ENCODE measurements at places on chromosomes 2 and 18. TPM values are rescaled to one million over a fixed set of nuclear protein-coding genes. Genes with fewer than 3 reads are reported as not detected.

The NOL4 gene
- not detected for polyA plus RNA-seq

The RIT2 gene
- not detected for polyA plus RNA-seq

The HOXD13 gene
- not detected for polyA plus RNA-seq

The ZNF396 gene
- 0.47 TPM for polyA plus RNA-seq

The CNDP1 gene
- 0.01 TPM for polyA plus RNA-seq

The SERPINB8 gene
- polyA plus RNA-seq: 0.84 TPM

The CCDC178 gene
- polyA plus RNA-seq: not detected

The SULT1C4 gene
- polyA plus RNA-seq: 8.6 TPM

- DNase-seq: peak; percentile 21
Measured at GRCh38 chr2:6773007-6773693, 92.6 kb downstream of the CMPK2 start.

The APCDD1 gene
- polyA plus RNA-seq: 6.0 TPM

DNA sequence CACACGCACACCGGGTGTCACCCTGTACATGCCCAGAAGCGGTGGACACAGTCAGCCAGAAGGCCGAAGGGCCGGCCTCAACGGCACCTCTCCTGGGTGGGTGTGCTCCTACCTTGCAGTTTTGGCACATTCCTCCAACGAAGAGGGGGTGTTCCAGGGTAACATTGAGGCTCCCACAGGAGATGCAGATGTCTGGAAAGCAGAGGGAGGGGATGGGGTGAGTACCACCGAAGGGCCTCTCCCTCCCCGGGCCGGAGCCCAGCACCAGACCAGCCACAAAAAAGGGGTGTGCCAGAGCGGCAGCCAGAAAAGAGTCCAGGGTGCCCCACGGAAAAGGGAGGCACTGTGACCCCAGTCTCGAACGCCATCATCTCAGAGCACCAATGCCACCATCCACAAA lies 76.8 kb upstream of the POMC start:
- DNase-seq: no peak

DNA sequence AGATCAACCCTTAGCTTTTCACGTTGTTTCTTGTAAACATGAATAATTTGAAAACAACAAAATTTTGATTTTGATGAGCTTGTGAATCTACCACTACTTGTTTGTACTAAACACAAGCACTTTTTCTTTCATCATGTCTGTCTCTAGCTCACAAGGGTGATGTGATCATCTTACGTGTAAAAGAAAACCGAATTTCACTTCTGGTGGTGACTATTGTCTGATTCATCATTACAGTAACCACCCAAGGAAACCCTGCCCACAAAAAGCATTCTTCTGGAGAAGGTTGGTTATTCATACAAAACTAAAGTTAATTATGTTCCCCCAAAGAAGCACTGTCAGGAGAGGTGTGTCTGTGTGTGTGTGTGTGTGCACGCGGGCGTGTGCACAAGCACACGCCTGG lies 285.4 kb downstream of the ZNF516 start:
- no peak for DNase-seq

DNA sequence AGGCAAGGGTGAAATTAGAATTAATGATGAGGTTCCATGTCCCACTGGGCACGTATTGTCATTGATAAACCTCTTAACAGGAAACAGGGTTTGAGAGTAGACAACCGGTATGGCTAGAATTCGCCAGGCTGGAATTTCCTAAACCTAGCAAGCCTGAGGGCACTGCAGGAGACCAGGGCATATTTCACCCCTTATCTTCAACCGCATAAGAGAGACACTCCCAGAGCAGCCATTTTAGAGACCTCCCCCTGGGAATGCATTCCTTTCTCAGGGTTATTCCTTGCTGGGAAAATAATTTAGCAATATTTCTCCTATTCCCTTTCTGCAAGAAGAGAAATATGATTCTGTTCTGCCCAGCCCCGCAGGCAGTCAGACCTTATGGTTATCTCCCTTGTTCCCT lies 334.6 kb upstream of the LYPD1 start:
- no peak for DNase-seq

GRCh38 chr18:40096675-40097074 lies 1858.4 kb upstream of the PIK3C3 start:
- DNase-seq: no peak

DNA sequence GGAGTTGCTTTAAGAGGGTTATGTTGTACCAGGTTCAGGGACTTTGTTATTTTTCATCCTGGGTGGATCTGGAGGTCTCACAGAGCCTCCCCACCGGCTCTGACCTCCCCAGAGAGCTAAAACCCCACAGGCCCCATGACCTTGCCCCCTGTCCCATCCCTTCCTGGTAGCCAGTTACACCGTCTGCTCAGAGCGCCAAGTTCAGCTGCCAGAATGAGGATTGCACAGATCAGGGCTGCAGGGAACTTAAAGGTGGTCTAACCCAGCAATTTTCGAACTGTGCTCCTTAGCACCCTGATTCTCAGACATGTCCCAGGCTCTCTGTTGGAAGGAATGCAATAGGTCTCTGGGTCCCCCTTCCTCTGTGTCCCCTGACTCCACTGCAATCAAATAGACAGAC lies 32.1 kb downstream of the ATOH8 start:
- no peak for DNase-seq

- DNase-seq: peak; percentile 25
Measured at GRCh38 chr2:174510583-174511189, 23.9 kb upstream of the GPR155 start.

The C2orf81 gene
- 0.17 TPM for polyA plus RNA-seq

DNA sequence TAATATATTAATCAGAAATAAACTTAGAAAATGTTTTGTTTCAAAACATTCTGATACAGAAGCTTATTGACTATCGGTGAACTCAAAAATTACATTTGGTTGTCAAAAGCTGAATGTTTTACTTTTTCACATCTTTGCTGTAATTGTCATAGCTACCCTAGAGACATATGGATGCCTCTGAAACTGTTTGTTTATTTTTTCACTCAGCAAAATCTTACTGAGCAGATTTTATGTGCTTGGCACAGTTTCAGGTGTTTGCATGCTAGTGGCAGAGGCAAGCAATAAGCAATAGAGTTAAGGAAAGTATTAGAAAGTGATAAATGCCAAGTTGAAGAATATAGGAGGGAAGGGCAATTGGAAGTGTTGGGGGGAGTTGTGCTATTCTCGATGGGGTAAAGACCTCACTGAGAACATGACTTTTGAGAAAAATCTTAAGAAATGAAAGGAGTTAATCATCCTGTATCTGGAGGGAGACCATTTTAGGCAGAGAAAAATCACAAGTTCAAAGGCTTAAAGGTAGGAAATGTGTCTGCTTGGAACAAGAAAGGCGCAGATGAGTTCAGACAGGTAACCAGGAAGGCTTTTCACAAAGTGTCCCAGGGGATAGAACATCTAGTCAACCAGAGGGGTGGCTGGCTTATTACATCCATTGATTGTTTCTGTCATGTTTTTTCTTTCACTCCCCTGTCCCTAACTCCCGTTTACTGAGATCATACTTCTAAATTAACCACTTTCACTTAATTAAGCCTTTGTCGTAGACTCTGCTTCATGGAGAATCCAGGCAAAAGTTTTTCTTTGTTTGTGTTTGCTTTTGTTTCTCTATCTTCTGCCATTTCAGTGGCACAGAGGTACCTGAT lies 27.2 kb upstream of the COBLL1 start:
- DNase-seq: no peak

- no peak for DNase-seq
Measured at GRCh38 chr2:11482473-11483035, 16.6 kb upstream of the E2F6 start.

The LIMS3 gene
- not detected for polyA plus RNA-seq

- DNase-seq: no peak
Measured at GRCh38 chr2:122261911-122262310, 506.5 kb downstream of the TSN start.

The COX5B gene
- polyA plus RNA-seq: 440 TPM

DNA sequence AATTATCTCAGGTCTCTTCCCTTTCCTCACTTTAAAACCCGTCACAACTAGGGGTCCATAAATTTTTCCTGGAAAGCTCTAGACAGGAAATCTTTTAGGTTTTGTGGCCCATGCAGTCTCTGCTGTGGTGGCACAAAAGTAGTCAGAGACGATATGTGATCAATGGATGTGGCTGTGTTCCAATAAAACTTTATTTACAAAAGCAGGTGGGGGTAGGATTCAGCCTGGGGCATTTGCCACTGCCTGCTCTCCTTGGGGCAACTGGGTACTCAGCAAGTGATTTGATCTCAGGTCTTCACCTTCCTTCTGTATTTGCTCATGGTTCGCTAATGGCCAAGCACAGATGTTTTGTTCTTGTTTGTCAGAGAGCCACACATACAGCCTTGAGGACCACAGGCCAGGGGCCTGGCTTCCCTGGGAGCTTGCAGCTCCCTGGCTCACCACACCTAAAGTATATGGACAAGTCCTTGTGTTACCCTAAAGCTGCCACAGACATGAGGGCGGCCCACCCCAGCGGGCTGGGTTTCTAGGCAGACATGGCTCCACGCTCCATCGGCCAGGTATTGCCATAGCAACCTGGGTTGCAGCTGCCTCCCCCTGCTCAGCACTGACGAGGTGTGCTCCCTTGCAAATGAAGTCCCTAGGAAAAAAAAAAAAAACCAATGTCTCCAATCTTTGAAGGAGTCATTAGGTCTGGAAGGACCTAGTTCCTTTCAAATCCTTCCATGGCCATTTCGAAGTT lies 89.7 kb upstream of the YWHAQ start:
- DNase-seq: no peak

DNA sequence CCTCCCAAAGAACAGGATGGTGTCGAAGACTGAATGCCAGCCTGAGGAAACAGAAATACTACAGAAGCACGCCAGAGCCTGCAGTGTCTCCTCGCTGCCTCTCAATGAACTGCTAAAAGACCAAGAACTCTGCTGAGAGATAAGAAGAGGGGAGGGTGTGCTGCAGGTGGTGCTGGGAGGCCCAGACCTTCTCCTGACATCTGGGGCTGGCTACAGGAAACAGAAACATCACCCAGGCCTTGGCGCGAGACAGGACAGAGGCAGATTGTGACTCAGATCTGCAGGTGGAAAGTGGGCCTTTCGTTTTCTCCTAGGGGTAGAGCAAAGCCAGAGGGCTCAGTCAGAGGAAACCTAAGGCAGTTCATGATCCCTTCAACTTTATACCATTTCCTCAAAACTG lies 250.3 kb upstream of the TCF4 start:
- no peak for DNase-seq

GRCh38 chr2:105889046-105889445 lies 144.3 kb downstream of the NCK2 start:
- no peak for DNase-seq

- DNase-seq: no peak
Measured at GRCh38 chr18:77023102-77023782, 109.3 kb downstream of the MBP start.

The ARHGEF33 gene
- polyA plus RNA-seq: 0.03 TPM

GRCh38 chr2:218340656-218341055 lies 16.0 kb upstream of the CATIP start:
- DNase-seq: no peak

DNA sequence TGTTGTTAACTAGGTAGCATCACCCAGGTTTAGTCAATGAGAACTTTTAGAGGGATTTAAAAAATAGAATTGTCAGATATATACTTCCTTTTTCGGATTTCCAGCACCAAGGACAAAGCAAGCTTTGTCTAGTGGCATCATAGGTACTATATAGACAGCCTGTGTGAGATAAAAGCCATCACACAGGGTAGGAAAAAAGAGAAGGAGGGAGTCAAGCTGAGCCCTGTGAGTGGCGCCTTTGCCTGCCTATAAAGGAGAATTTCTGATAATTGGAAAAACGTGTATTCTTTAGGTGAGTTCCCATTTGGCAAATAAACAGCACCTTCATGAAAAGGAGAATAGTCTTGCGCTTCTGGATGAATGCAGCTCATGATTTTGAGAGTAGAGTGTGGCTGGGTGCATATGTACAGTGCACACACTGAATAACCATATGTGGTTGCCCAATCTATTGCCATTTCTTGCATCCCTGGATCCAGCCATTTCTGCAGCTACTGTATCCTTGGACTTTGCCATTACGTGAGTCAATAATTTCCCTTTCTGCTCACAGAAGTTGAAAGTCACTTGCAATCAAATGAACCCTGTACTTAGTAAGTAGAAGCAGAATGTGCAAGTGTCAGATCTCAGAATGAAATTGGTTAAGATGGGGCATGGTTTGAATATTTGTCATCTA lies 559.9 kb upstream of the MEX3C start:
- peak; percentile 39 for DNase-seq

GRCh38 chr2:202017940-202018339 lies 15.7 kb upstream of the FZD7 start:
- no peak for DNase-seq

The MAP4K4 gene
- 101 TPM for polyA plus RNA-seq

The SLC4A5 gene
- polyA plus RNA-seq: 0.50 TPM

DNA sequence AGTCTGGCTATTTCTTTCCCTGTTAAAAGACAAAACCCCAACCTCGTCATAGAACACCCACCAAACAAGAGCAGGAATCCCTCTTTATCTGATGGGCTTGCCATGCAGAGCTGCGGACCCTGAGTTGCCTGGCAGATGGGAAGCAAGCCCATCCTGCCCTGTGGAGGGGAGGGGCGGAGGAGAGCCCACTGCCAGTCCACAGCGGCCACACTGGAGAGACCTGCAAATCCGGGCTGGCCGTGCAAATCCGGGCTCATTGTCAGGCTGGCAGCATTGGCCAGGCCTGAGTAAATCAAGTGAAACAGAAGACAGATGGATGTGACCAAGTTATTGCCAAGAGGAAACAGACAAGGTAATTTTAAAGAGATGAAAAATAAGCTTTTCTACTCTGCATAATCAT lies 22.0 kb downstream of the MYL12B start:
- no peak for DNase-seq

- DNase-seq: no peak
Measured at GRCh38 chr2:196836440-196836839, 27.3 kb upstream of the C2orf66 start.

GRCh38 chr2:235630718-235631296 lies 137.0 kb downstream of the AGAP1 start:
- DNase-seq: no peak

The MARCHF4 gene
- not detected for polyA plus RNA-seq

GRCh38 chr2:233470839-233471238 lies 95.7 kb downstream of the USP40 start:
- no peak for DNase-seq

GRCh38 chr18:79974025-79974654 lies 9.7 kb downstream of the HSBP1L1 start:
- no peak for DNase-seq

The GAL3ST2 gene
- 0.30 TPM for polyA plus RNA-seq

DNA sequence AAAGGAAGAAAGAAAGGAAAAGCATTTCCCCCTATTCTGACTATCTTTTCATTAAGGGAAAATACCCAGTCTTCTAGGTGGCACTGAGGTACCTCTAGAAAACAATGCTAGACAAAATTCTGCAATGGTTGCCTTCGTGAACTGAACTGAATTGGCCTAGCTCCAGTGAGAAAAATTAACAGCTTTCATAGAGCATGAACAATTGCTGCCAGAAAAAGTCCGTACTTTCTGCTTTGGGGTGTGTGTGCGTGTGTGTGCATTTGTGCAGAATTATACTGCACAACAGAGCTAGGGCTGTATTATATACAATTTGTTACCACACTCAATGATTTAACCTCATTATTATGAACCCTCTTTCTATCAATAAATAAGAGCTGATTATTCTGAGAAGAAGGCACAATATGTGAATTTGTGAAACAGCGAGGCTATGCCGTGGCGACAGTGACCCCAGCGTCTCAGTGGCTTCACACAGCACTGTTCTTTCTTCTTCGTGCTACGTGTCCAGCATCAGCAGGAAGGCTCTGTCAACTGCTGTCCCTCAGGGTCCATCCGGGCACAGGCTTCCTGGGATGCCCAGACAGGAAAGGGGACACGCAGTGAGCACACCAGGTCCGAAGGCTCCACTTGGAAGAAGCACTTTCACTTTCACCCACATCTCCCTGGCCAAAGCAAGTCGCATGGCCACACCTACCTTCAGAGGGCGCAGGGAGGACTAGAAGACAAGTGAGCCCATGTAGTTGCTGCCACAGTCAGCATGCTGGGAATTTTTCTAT lies 47.5 kb downstream of the PTGR3 start:
- DNase-seq: peak; percentile 77

All from HepG2 (cell line).